ENCODE measurements at places on chromosomes 1 and 21.

GRCh38 chr1:182143825-182144645 is 82.5 kb upstream of the ZNF648 start:
- DNase-seq = peak; percentile 87

- DNase-seq = no peak
Observed at GRCh38 chr1:225349826-225350225, 78.0 kb downstream of the LBR start.

GRCh38 chr1:46211051-46211450 is 7.9 kb downstream of the LURAP1 start:
- DNase-seq = no peak

GRCh38 chr1:46219551-46220520 is 16.7 kb downstream of the LURAP1 start:
- no peak for DNase-seq

- no peak for DNase-seq
Observed at GRCh38 chr1:41758500-41758899, 160.2 kb downstream of the HIVEP3 start.

DNA sequence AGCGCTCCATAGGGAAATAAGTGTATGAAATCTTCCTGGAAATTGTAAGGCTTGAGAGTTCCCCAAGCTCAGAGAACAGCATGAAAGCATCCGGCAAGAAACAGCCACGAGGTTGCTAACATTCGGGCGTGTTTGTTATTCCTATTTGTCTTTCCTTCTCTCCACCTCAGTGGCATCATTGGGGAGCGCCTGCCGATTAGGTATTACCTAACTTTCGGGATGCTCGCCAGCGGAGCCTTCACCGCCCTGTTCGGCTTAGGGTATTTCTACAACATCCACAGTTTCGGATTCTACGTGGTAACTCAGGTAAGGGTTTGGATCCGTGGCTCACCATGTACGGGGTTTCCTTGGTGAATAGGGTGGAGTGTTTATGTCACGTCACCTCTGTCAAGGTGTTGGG is 25.7 kb downstream of the SLC37A1 start:
- peak; percentile 7 for DNase-seq

DNA sequence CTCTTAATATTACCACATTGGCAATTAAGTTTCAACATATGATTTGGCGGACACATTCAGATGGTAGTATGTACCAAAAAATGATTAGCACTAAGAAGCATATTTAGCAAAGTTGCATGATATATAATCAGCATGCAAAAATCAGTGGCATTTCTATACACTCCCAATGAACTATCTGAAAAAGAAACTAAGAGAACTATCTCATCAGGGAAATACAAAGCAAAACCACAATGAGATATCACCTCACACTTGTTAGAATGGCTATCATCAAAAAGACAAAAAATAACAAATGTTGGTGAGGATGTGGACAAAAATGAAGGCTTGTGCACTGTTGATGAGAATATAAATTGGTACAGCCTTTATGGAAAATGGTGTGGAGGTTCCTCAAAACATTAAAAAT is 31.4 kb upstream of the DENND1B start:
- DNase-seq = no peak

DNA sequence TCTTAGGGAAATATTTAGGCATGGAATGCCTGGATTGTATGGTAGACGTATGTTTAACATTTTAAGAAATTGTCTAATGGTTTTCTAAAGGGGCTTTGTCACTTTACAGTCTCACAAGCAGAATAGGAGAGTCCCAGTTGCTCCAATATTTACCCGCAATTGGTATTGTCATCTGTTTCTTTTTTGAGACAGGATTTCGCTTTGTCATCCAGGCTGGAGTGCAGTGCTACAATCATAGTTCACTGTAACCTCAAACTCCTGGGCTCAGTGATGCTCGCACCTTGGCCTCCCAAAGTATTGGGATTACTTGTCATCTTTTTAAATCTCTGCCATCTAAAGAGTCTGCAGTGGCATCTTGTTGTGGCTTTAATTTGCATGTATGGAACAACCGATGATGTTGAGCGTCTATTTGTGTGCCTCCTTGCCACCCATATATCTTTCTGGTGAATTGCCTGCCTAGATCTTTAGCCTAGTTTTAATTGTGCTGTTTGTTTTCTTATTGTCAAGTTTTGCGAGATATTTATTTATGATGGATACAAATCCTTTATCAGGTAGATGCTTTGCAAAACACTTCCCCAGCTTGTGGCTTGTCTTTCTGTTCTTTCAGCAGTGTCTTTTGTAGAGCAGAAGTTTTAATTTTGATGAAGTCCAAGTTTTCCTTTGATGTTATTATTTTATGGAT is 32.0 kb upstream of the EDARADD start:
- DNase-seq = no peak

DNA sequence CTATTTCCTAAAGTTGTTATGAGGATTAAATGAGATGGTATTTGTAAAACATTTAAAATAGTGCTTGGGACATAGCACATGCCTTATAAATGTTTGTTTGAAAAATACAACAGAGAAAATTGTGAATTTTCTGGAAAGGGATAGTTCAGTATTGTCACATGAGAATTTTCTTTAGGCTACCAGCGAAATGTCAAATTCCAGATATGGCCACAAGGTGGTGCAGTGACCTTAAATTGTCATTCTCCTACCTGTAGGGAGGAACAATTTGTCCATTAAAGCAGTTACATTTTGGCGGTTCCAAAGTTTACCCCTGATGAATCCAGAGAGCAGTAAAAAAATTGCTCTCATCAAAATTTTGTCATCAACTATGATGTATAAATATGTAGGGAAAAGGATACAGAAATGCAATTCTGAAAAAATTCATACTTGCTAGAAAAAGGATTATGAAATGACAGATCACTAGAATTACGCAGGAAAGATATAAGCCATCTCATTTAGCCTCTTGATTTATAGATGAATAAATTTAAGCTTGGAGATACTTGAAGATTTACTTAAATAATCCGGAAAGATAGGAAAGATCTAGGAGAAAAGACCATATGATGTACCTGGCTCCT is 50.2 kb upstream of the TSHB start:
- peak; percentile 60 for DNase-seq

DNA sequence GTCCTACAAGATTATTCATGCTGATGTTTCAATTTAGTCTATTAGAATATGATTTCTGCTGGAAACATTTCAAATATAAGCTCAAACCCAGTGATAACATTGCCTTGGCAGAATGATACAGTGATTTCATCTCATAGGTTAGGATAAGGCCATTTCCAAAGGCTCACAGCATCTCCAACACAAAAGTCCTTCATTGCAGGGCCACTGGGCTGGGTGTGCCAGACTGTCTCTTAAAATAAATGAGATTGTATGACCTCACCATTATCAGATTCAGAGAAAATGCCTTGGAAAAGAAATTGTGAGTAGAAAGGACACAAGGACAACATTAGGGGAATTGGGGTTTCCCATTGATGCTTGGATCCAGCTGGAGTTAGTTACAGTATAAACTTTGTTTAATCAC is 30.4 kb downstream of the NGF start:
- DNase-seq = no peak

DNA sequence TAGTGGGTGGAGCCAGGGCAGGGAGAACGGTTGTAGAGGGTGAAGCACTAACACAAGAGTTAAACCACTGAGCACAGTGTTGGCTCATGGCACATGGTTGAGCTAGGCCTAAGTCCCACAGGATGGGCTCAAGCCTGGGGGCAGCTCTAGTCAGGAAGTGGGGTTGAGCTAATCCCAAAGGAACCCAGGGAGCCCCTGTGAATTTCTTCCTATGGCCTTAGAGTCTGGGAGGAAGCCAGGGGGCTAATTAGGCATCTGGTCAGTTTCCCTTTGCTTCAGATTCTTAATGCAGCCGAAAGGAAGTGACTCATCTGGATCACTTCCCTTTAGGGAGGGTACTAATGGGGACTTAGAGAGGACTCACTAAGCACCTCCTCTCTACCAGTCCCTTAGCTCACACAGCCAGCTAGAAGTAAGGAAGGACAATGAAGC is 10.1 kb downstream of the CFAP45 start:
- DNase-seq = peak; percentile 41

- DNase-seq = peak; percentile 53
Observed at GRCh38 chr21:38661197-38661871, 144.4 kb upstream of the ETS2 start.

GRCh38 chr1:81477710-81478109 is 323.0 kb upstream of the ADGRL2 start:
- no peak for DNase-seq

- no peak for DNase-seq
Observed at GRCh38 chr1:67077593-67077992, 23.6 kb upstream of the SLC35D1 start.

GRCh38 chr1:55685560-55685959 is 470.4 kb upstream of the USP24 start:
- no peak for DNase-seq

GRCh38 chr1:117059334-117059677 is 820 bp upstream of the TTF2 start:
- DNase-seq = peak; percentile 67

- DNase-seq = no peak
Observed at GRCh38 chr1:215868500-215868899, 301.4 kb downstream of the KCTD3 start.

DNA sequence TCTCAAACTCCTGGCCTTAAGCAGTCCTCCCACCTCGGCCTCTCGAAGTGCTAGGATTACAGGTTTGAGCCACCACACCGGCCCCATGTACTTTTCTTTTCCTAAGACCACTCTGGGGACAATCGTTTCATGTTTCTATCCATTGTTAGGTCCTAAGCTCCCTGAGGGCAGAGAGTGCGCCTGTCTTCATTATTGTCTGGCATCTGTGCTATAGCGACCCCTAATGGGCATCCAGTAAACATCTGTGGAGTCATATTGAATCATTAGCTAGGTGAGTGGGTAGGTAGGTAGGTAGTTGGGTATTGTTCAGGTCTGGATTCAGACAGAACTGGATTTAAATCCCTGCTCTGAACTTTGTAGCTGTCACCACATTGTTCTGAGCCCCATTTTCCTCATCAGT is 66.1 kb downstream of the TMEM53 start:
- DNase-seq = no peak

- no peak for DNase-seq
Observed at GRCh38 chr1:152182431-152182830, 23.4 kb upstream of the RPTN start.

DNA sequence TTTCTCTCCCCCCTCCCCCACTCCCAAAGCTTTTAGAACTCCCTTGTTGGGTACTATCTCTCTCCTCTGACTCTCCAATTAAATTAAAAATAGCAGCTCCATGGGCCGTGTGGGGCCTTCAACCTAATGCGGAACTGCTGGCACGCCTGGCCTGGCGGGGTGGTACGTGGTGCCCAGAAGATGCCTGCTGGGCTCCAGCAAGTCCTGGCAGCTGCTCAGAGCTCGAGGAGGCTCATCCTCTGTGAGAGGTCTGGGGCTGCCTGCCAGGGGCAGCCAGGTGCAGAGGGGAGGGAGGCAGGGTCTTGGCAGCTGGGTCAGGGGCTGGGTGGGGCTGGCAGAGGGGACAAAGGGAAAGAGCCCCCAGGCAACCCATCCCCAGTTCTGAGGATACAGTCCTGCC is 74.4 kb downstream of the ACTL8 start:
- no peak for DNase-seq

GRCh38 chr1:239898062-239898730 is 193.5 kb upstream of the FMN2 start:
- DNase-seq = peak; percentile 85

- DNase-seq = no peak
Observed at GRCh38 chr1:160733898-160734297, 5.1 kb upstream of the SLAMF7 start.

- DNase-seq = no peak
Observed at GRCh38 chr1:30809514-30810263, 52.1 kb upstream of the LAPTM5 start.

DNA sequence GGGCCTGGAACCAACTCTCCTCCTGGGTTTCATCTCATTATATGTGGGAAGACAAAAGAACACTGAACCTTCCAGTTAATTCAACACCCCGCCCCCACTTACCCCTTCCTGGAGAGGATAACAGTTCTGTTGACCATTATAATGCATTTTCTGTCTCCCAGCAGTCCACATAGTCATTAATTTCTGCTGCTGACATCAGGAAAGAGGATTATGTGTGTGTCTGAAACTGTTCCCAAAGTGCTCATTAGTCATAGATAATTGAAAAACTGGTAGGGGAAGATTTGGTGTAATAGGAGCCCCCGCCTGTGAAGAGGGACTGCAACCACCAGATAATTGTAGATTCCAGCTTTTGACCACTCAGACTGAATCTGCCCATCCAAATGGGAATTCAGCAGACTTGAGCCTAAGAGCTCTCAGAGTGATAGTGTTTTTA is 208.7 kb downstream of the FGGY start:
- DNase-seq = no peak

GRCh38 chr1:53183095-53183990 is 13.3 kb upstream of the CPT2 start:
- DNase-seq = no peak

DNA sequence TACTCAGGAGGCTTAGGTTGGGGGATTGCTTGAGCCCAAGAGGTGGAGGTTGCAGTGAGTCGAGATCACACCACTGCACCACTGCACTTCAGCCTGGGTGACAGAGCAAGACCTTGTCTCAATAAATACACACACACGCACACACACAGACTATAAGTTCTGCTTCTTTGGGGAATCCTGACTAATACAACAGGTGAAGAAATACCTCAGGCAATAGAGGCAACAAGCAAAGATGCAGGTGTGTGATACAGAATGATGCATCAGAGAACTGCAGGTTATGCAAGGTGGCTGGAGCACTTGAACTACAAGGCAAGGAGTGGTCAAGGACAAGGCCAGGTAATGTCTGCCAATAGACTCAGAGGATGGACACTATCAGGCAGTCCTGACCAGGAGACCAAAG is 117.6 kb upstream of the ZNF678 start:
- DNase-seq = no peak

DNA sequence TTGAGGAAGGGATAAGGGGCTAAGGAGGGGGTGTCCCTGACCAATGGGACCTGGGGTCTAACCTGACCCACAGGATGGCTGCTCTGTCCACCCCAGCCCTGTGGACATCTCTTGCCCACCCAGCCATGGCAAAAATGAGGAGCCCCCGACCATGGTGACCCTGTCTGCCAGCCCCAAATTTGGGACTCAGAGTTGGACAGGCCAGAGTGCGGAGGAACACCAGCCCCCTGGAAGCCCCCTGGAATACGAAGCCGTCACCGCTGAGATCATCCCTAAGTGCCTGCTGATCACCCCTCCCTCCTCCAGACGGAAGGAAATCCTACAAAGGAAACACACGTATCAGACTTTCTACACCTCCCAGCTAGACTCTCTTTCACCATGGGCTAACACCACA is 119.3 kb downstream of the SIK1 start:
- no peak for DNase-seq

Measured in femur (tissue), 1 donor.